ENCODE measurements at places on chromosomes 5 and 9. TPM values are rescaled to one million over a fixed set of nuclear protein-coding genes. Genes with fewer than 3 reads are reported as not detected.

Gene PTGES
- polyA plus RNA-seq = 8.8 TPM

Gene F2RL1
- polyA plus RNA-seq = 1.7 TPM

Gene UBE2QL1
- 60.1 TPM for polyA plus RNA-seq

Gene HACD4
- polyA plus RNA-seq = 1.3 TPM

Gene KCNT1
- 24.7 TPM for polyA plus RNA-seq

Gene CDH6
- 30.0 TPM for polyA plus RNA-seq

Gene PCDHAC2
- 13.5 TPM for polyA plus RNA-seq

Gene CDX1
- not detected for polyA plus RNA-seq

Gene HEMGN
- polyA plus RNA-seq = 1.6 TPM
